ENCODE measurements at places on chromosomes 5 and 9.

GRCh38 chr9:136856541-136857141 lies 4.5 kb downstream of the MAMDC4 start:
- DNase-seq = no peak

- peak; percentile 46 for DNase-seq
Observed at GRCh38 chr5:128084228-128085167, 932 bp downstream of the SLC12A2 start.

DNA sequence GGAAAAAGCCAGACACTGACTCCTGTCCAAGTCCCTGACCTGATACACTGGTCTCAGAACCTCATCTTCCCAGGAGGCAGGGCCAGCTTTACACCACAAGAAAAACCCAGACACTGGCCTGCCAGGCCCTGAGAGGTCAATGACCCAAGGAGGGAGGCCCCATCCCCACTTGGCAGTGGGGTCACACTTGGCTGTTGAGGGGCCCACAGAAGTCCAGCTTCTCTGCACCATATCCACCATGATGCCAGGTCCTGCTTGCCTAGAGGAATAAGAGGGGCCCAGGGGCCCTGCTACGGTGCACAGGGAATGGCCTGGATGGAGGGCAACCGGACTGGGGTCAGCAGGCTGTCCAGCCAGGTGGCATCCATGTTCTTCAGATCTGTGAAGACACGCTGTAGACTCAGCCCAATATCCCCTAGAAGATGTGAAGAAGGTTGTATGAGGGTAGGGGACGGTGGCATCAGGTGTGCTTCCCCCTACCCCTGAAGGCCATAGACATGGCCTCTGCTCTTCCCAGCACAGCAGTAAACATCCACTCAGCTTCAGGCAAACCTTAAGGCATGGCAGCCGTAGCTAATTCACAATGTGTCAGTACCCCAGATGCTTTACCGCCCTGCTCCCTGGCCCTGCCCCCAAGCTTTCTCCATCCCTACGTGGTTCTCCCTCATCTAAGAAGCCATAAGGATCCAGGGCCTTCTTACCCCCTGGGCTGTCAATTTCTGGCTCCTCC lies 6.7 kb downstream of the IRF1 start:
- peak; percentile 4 for DNase-seq

- DNase-seq = no peak
Observed at GRCh38 chr9:136108648-136109266, 9.9 kb downstream of the TMEM250 start.

DNA sequence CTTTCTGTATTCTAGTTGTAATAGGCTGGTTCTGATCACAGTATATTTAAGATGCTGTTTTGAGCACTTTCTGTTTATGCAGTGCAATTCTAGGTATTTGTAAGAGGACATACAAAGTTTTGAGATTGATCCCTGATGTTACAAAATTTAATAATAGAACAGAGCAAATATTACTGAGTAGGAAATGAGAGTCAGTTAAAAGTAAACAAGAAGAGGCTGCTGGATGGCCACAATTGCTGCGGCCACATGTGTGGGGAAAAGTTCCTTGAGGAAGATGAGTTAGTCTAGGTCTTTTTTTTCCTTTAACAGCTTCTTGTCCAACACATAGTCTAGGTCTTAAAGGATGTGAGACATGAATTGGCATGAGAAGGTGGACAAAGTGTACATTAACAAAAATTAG lies 11.3 kb downstream of the EHMT1 start:
- no peak for DNase-seq

- DNase-seq = no peak
Observed at GRCh38 chr5:89213573-89213972, 330.6 kb upstream of the MEF2C start.

- no peak for DNase-seq
Observed at GRCh38 chr5:131381021-131381420, 117.2 kb downstream of the CDC42SE2 start.

DNA sequence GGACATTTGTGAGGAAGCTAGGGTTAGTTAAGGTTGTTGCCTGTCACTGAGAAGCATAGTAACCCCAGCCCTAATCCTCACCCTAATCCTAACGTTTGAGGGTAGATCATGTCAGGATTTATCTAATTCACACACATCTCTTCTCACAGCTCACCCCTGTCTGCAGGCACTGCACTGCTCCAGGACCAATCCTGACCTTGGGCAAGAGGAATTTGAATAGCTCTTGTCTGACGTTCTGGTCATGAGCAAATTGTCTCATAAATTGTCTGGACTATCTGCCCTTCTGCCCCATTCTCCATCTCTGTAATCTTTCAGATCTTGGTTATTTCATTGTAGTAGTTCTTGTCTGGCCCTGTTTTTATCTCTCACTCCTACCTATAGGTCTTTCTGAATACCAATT lies 18.7 kb downstream of the CRHBP start:
- DNase-seq = no peak

- DNase-seq = no peak
Observed at GRCh38 chr5:111389390-111390082, 122.8 kb downstream of the STARD4 start.

DNA sequence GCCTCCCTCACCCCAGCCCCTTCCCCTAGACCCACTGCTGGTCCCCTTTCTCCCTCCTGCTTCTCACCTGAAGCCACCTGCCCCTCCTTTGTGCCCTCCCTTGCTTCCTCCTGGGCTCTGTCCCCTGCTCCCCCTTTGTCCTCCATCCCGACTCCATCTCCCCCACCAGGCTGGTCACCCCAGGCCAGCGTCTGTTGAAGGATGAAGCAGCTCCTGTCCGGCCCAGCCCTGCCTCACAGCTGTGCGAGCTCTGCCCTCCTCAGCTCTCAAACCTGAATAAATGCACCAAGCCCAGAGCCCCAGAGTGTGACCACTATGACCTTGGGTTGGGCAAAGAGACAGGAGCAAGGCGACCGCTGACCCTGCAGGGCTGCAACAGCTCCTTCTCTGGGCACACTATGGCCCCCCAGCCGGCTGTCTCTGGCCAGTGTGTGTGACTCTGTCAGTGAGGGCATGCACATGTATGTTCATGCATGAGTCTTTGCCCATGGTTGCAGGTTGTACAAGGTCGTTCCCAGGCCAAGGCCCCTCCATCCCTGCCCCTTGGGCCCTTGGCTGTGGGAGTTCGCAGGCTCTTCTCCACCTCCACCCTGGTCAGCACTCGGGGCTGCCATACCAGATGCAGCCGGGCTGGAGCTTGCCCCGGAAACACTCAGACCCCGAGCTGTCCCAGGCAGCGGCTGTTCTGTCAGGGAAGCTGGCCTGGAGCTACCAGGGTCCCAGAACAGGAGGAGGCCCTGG lies 3.3 kb downstream of the LCN12 start:
- DNase-seq = no peak

DNA sequence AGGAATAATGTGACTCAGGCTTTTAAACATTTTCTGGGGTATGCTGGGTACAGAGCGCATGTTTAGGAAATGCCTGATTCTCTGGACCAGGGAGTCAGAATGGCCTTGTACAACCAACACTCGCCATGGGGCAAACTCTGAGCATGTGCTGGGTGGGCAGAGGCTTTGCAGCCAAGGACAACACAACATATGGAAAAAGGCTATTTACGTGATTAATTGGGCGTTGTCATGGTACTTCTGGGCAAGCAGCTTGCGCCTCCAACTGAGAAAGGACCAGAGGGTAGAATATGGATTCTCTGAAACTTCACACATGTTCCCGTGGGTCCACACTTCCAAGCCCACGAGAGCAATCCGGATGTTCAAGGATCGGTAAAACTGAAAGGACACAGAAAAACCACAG lies 49.1 kb downstream of the NIPAL4 start:
- no peak for DNase-seq

- DNase-seq = no peak
Observed at GRCh38 chr5:179825655-179826182, 5.0 kb downstream of the SQSTM1 start.

- DNase-seq = no peak
Observed at GRCh38 chr9:127038531-127038930, 83.9 kb downstream of the ANGPTL2 start.

DNA sequence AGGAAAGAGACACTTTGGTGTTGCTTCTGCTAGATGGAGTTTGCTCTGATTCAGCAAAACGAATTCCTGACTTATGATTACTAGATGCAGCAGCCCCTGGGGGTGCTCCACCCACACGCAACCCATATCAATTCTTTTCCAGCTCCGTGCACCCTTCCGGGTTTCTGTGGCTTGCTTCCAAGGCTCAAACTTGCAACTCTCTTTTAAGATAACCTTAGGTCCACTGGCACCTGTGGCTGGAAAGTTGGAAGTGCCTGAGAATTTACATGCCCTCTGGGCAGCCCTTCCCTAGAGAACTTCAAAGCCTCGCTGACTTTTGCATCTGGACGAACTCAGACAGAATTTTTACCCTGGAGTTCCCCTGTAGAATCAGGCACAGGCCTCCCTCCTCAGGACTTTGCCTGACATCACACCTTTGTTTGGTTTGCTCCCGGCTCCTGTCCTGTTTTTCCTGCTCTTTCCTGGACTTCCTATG lies 224.9 kb downstream of the SNX18 start:
- DNase-seq = no peak

DNA sequence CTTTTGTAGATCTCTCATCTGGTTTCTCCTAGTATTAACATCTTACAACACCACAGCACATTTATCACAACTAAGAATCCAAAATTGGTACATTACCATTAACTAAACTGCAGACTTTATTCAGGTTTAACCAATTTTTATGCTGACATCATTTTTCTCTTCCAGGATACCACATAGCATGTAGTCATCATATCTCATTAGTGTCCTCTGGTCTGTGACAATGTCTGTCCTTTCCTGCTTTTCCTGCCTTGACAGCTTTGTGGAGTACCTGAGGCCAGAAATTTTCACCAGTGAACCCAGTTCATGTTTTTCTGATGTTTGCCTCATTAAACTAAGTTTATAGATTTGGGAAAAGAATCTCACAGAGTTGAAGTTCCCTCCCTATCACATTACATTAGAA lies 294.7 kb upstream of the TNC start:
- no peak for DNase-seq

DNA sequence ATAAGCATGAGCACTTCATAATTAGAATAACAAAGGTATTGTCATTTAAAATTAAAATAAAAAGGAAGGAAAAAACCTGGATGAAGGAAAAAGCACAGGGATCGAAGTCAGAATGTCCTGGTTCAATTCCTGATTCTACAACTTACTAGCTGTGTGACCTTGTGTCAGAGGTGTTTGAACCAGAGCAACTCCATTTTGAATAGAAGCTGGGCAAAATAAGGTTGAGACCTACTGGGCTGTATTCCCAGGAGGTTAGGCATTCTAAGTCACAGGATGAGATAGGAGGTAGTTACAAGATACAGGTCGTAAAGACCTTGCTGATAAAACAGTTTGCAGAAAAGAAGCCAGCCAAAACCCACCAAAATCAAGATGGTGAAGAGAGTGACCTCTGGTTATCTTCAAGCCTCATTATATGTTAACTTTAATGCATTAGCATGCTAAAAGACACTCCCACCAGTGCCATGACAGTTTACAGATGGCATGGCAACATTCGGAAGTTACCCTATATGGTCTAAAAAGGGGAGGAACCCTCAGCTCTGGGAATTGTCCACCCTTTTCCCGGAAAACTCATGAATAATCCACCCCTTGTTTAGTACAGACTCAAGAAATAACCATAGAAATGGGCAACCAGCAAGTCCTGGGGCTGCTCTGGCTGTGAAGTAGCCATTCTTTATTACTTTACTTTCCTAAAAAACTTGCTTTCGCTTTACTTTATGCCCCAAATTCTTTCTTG lies 412.7 kb downstream of the PIK3R1 start:
- DNase-seq = no peak
